ENCODE measurements at places on chromosomes 5 and 9.

DNA sequence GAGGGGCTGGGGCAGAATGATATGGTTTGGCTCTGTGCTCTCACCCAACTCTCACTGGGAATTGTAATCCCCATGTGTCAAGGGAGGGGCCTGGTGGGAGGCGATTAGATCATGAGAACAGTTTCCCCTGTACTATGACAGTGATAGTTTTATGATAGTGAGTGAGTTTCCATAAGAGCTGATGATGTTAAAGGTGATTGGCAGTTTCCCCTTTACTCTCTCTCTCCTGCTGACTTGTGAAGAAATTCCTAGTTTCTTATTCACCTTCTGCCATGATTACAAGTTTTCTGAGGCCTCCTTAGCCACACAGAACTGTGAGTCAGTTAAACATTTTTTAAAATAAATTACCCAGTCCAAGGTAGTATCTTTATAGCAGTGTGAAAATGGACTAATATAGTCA, 120.4 kb upstream of the CDH9 start:
- DNase-seq = no peak

DNA sequence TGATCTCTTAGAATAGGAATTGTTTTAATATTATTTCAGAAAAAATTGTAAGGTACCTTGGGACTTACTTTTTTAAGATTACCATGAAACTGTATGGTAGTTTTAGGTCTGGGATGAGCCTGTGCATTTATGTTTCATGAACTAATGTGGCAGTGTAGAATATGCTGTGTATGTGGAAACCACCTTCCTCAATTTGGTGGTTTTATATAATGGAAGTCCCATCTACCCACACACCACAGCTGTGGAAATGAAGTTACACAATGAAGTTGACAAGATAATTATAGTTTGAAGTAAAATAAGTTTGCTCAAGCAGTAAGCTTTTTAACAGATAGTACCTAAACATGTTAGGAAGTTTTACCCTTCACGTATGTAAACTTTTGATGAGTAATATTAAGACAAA, 24.4 kb downstream of the WDR36 start:
- DNase-seq = no peak

GRCh38 chr5:96919754-96920197, 16.1 kb upstream of the LNPEP start:
- no peak for DNase-seq

- DNase-seq = no peak
Measured at GRCh38 chr9:90996154-90997065, 194.8 kb downstream of the SYK start.

DNA sequence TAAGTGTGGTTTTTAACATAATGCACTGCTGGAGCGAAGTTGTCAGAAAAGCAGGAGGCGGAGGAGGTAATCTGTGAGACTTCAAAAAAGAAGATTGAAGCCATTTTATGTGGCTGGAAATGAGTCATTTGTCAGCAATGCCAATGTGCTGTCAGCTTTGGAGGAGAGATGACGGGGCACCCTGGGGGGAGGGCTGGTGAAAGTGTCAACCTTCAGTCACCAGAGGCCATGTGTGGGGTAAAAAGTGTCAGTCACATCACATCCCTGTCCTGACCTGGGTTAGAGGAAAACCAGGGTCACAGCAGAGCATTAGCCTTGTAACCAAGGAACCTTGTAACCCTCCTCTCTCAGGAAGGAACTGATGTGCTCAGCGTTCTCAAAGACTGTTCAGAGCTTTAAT, 59.1 kb downstream of the TLR4 start:
- DNase-seq = peak; percentile 14

DNA sequence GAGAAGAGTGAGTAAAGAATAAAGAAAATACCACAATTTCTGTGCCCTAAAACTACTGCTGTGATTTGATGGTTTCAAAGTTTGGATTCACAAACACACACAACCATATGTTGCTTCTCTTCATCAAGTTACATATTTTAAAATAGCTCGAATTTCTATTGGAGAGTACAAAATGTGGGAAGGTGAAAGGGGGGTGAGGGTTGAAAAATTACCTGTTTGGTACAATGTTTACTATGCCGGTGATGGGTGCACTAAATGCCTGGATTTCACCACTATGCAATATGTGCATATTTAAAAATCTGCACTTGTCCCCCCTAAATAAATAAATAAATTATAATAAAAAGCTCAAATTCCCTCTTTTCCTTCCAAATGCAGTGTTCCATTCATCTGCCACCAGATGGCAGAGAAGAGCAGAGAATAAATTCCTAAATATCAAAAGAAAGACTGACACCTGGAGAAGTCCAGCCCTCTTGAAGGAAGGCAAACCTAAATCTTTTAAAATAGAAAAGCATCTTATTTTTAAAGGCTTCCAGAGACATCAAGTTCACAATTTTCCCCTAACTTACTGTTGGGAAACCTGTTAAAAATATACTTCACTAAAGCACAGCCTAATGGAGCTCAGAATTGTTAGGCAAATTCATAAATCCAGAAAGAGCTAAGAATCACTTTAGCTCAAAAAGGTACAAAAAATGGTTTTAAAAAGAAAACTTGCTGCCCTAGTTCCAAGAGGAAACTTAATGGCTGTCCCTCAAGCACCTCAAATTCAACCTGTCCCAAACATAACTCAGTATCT, 24.8 kb upstream of the HNRNPA0 start:
- no peak for DNase-seq
